GM19239 (cell line): ENCODE measurements at places on chromosomes 16 and 17.

GRCh38 chr16:76653390-76654026 lies 376.3 kb downstream of the CNTNAP4 start:
- DNase-seq = peak; percentile 2

DNA sequence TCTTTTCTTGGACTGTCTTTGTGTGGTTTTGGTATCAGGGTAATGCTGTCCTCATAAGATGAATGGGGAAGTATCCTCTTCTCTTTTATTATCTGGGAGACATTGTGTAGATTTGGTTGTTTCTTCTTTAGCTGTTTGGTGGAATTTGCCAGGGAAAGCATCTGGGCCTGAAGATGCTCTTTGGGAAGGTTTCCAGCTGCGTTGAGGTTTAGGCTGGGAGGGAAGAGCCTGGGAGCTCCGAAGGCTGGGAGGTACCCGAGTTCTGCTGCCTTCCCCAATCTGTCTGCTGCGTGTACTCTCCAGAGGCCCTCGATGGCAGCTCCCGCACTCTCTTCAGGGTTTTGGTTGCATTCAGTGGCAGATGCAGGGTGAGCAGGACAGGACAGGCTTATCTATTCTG lies 25.6 kb upstream of the CRISPLD2 start:
- DNase-seq = no peak

DNA sequence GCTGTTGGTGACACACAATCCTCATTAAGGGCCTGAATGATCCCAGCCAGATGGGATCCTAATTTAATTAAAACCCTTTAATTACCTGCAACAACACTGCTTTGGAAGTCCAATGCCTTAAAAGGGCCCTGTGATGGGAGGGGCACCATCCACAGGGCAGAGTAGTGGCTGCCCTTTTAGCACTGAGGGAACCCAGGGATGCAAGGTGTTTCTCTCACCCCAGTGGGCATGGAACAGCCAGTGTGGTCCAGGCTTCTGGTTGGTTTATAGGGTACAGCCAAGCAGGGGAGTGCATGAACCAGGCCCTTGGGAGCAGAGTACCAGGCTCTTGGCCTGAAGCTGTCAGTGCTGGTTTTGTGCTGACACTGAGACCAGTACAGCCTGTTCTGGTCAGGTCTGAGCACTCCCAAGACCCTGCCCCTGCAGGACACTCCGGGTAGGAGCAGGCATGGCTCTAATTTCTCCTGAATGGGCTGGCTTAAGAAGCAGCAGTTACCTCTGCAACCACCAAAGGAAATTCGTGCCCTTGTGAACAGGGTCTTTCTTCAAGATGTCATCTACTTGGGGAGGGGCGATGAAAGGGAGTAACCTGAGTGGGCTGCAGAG lies 9.9 kb downstream of the NXPH3 start:
- DNase-seq = no peak

- DNase-seq = no peak
Measured at GRCh38 chr17:64728041-64728695, 66.1 kb upstream of the SMURF2 start.

GRCh38 chr16:23557779-23558702 lies 514 bp downstream of the UBFD1 start:
- peak; percentile 14 for DNase-seq

DNA sequence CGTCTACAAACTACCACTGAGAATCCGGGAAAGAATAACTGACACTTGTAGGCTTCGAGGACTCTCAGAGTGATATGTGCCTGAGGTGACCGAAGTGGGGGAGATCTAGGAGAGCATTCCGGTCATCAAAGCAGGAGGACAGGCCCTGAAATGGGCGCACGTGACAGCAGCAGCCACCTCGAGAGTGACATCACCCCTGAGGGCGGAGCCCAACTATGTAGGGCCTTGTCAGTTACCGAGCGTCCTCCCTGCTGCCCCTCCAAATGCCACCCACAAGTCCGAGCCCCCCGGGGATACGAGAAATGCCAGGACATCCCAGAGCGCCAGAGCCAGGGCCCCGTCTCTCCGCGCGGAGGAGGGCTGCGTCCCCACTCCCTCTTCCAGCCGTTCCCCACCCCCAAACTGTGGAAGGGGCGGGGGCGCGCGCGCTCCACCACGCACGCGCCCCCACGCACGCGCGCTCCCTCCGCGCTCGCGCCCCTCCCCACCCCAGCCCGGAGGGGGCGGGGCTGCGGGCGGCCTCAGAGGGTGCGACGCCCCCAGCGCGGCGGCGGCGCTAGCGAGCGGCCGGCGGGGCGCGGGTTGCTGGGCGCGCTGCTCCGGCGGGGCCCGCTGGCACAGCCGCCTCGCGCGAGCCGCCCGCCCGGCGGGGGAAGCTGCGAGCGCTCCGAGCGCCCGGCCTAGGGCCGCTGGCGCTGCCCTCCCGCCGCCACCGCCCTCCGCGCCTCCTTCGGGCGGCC lies at the start of gene TANC2:
TANC2 (plus strand) TSS at position 550 of the 740 bp plus-strand sequence. CDS start 43,325 bp downstream, outside the sequence.
- peak; percentile 44 for DNase-seq

GRCh38 chr17:63095459-63095858 lies 129.4 kb downstream of the TANC2 start:
- DNase-seq = no peak

DNA sequence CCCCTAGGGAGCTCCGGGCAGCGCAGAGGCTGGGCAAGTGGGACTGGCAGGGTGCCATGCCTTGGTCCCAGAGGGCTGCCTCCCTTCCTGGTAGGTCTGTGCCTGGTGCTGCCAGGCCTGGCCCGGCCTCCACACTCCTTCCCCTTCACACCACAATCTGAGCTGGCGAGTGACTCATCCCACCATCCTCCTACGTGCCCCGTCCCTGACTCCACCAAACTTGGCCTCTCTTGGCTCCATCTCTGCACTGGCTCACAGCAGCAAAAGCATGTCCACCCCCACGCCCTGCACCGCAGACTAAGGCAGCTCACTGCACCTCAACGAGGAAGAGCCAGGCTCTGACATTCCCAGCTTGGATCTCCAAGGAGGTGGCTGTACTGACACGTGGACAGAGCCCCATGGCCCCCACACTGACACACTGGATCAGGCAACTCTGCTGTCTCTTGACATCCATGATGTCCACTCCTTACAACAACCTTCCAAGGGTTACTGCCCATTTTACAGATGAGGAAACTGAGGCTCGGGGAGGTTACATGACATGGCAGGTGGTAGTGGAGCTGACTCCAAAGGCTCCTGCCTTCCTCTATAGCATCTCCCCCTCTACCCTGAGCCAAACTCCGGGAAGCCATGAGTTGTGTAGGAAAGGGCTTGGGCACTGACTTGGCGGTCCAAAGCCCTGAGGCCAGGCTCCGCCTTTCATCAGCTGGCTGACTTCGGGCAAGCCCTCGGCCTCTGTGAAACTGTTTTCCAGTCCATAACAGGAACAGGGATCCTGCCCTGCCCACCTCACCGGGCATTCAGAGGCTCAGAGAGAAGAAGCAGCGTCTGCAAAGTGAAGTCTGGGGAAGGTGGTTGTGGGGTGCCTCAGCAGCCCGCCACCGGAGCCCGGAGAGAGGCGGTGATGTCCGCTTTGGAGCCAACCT lies 20.1 kb upstream of the KRT19 start:
- no peak for DNase-seq

- no peak for DNase-seq
Measured at GRCh38 chr17:50865060-50865867, 890 bp downstream of the TOB1 start.

DNA sequence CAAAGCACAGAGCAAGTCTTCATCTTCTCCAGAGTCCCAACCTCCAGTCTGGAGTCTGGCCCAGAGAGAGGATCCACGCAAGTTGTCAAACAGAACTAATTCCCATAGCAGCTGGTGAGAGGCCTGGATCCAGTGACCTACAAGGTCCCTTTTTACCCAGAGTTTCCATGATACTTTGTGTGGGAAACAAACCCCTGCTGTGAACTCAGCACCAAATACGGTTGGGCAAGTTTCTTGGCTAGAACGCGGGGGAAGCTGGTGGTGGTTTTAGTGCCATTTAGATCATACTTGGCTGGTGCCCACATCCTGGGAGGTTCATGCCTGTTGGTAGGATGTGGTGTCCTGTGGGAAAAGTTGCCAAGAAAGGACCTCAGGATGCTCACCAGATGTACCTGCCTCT lies 18.1 kb downstream of the TMC7 start:
- no peak for DNase-seq

- DNase-seq = no peak
Measured at GRCh38 chr16:3576211-3576610, 992 bp downstream of the NLRC3 start.

GRCh38 chr16:30615358-30616091 lies 5.3 kb upstream of the ZNF689 start:
- no peak for DNase-seq

DNA sequence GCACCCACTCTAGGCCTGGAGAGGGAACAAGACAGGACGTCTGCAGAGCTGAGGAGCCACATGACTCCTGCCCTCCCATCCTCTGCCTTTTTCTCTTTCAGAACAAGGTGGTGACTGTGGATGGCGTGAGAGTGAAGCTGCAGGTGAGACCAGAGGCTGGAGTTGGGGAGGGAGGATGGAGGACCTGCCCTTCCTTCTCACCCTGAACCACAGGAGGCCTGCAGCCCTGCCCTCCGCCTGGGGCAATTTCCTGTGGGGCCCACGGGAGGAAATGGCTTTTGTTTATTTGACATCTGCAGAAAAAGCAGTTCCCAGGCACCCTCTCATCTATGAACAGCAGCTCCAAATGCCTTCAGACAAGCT lies 5.1 kb downstream of the RAB37 start:
- DNase-seq = peak; percentile 56

DNA sequence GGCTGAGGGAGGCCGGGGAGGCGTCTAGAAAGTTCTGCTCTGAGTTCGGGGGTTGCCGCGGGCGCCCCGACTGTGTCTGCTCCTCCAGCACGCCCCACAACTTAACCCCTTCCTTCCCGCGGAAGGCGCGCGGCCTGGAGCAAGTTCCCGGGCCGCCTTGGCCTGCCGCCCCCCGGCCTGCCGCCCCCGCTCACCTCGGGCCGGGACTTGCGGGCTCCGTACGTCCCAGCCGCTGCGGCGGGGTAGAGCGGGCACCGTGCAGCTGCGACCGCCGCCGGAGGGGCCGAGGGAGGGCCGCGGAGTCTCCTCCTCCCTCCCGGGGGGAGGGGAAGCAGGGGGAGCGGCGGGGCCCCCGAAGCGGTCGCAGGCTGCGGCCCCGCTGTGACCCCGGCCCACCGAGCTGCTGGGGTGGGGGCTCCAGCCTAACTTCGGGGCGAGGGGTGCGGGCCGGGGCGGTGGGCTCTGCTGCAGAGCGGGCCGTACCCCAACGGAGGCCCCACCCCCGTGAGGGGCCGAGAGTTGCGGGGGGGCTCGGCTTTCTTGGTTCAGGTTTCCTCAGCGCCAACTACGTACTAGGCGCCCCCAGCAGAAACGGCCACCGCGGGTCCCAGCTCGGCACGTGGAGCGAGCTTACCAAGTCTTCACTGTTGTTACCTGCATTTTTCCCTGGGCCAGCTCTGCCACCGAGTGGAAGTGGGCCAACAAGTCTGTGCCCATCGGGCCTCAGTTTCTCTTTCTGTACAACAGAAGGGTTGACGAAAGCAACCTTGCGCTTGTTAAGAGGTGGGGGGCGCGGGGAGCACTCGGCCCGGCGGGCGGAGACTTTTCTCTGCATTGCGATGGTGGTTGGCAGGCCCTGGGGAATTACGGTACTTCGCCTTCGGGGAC lies at the start of gene CCDC102A:
CCDC102A (minus strand) TSS at position 266 of the 888 bp plus-strand sequence. CDS start 7,394 bp downstream, outside the sequence.
- DNase-seq = no peak

- DNase-seq = no peak
Measured at GRCh38 chr16:72397876-72398275, 225.9 kb upstream of the PMFBP1 start.

DNA sequence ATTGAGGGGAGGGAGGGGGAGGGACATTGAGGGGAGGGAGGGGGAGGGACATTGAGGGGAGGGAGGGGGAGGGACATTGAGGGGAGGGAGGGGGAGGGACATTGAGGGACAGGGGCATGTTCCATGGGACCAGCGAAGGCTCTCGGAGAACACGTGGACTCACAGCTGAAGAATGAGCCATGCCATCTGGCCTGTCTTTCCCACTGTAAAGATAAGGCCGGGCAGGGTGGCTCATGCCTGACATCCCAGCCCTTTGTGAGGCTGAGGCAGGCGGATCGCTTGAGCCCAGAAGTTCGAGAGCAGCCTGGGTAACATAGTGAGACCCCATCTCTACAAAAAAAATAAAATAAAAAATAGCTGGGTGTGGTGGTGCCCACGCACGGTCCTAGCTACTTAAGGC lies 32.5 kb downstream of the RPH3AL start:
- no peak for DNase-seq

GRCh38 chr17:81948635-81949378 lies 1.8 kb upstream of the MYADML2 start:
- no peak for DNase-seq

- DNase-seq = no peak
Measured at GRCh38 chr16:55297062-55297909, 26.7 kb upstream of the IRX6 start.

DNA sequence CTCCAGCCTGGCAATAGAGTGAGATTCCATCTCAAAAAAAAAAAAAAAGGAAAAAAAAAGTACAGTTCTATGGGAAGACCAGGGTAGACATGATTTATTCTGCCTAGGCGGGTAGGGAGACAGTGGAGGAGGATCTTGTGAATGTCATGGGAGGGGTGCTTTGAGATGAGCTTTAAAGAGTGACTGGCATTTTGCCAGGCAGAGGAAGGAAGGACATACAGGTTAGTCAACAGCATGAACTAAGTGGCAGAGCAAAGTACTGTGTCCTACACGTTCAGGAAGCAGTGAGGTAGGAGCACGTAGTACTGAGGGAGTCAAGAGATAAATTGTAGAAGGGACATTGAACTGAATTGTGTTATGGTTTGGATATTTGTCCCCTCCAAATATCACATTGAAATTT lies 451.5 kb downstream of the TOX3 start:
- DNase-seq = no peak

GRCh38 chr16:83689385-83689831 lies 118.4 kb upstream of the HSBP1 start:
- DNase-seq = no peak

- DNase-seq = no peak
Measured at GRCh38 chr17:82667668-82668000, 19.4 kb upstream of the WDR45B start.

DNA sequence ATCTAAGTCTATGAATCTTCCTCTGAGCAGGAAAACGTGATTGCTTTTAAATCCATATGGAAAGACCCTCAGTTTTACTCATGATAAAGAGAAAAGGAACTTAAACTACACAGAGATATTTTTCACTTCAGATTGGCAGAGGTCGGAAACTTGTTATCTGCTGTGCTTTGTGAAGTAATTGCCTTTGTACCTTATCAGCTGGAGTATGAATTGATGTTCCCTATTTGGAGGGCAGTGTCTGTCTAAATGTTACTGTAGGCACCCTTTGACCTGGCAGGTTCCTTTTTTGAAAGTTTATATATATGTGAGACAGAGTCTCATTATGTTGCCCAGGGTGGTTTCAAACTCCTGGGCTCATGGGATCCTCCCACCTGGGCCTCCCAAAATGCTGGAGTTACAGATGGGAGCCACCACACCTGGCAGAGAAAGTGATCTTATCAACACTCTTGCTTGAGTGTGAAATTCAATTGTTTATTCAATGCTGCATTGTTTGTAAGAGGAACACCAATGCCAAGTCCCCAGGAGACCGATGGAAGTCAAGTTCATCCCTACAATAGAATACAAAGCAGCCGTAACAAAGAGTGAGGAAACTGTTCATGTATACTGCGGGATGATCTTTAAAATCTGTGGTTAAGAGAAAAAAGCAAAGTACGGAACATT lies 52.3 kb downstream of the ABCC1 start:
- DNase-seq = no peak
